Activated CD4-positive, alpha-beta T cell treated with anti-CD3 and anti-CD28 coated beads for 24 hours (primary cell): ENCODE measurements at places on chromosomes 4 and X.
A peak's percentile ranks its signal among the peaks of the same experiment; 100 is the strongest.

GRCh38 chr4:1693131-1693896 lies 9.2 kb upstream of the FAM53A start:
- DNase-seq, result peak; percentile 66

DNA sequence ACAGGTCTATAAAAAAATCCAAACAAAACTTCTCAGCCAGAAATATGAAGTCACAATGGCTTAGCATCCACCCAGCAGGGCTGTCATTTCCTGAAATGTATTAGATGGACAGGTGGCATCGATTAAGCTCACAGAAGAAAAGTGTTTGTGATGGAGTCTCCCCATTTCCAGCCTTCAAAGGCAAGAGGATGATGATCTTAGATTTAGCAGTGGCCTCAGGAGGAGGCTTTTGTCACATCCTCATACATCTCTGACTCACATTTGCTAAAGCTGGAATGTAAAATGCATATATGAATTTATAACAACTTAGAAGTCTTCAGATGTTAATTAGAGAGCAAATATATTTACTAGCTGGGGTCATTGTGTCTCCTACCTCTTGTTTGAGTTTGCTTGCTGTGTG lies 441.9 kb downstream of the SPRY1 start:
- no peak for DNase-seq

- DNase-seq, result no peak
Measured at GRCh38 chr4:127251423-127251822, 381.3 kb upstream of the INTU start.

DNA sequence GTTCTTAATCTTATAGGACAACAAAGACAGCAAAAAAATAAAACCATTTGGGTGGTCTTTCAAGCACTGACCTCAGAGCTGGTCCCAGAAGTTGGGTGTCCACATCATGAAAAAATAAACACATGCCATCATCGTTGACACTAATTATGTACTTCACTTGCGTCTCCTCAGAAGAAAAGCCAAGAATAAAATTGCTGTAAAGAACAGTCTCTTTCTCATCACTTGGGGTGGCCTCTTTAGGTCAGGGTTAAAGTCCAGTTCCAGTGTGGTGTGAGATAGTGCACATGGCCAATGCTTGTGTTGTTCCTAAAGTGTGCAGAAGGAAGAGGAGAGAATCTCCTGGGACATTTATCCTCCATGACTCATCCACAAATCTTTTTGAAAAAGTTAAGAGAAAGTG lies 49.5 kb upstream of the IBSP start:
- DNase-seq, result no peak

- no peak for DNase-seq
Measured at GRCh38 chrX:101347859-101348451, 587 bp downstream of the TIMM8A start.

GRCh38 chr4:185255868-185256267 lies 46.5 kb downstream of the SNX25 start:
- DNase-seq, result no peak

DNA sequence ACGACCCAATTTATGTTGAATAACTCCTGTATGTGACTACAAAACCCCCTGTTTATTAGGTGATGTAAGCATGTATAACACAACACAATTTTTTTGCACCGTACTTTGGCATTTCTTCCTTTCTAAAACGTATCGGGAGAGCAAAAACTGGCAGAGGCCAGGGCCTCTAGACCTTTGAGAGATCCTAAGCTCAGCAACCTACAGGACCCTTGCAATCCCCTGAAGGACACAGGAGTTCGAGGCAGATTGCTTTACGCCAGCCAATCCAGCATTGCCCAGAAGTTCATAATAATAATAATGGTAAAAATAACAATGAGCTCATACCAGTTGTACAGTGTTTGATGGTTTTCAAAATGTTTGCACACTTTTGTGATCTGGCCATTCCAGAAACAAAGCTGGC lies 7.7 kb downstream of the NKX3-2 start:
- no peak for DNase-seq

DNA sequence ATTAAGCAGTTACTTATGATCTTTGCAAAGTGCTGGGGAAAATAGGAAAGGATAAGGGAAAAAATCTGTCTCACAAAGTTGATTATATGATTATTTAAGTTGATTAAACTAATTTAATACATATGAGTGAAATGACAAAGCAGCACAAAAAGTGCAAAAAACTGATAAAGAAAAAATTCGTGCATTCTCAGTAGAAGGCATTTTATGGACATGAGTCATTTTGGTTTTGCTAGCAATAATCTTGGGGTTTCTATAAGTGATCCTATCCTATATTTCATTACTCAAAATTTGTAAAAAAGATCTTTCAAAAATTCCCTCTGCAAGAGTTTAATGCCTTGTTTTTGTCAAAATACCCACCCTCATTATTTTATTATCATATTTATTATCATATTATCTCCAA lies 224.2 kb upstream of the ANXA10 start:
- no peak for DNase-seq

DNA sequence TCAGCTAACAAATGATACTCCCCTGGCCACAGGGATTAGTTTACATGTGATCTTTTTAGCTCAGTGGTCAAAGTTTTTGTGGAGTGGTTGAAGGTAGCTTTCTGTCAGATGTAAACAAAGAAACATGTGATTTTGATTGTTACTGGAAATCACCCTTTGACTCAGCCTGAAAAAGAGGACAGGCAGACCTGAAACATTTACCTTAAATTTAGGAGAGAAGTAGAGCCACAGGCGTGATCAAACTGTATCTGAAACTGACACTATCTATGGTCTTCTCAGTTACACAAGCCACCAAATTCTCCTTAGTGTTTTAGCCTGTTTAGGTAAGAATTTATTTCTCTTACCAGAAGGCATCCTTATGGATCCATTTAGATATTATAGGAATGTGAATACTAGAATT lies 136.7 kb downstream of the CBLL2 start:
- no peak for DNase-seq

- no peak for DNase-seq
Measured at GRCh38 chr4:141065872-141066271, 67.4 kb downstream of the RNF150 start.

GRCh38 chr4:30720021-30720660 lies at the start of gene PCDH7:
Gene PCDH7, plus strand, starts transcription at chr4:30720369. Its CDS starts 1,054 bp downstream, at chr4:30721423.
- DNase-seq, result no peak

GRCh38 chr4:138114434-138114833 lies 127.7 kb downstream of the SLC7A11 start:
- no peak for DNase-seq

DNA sequence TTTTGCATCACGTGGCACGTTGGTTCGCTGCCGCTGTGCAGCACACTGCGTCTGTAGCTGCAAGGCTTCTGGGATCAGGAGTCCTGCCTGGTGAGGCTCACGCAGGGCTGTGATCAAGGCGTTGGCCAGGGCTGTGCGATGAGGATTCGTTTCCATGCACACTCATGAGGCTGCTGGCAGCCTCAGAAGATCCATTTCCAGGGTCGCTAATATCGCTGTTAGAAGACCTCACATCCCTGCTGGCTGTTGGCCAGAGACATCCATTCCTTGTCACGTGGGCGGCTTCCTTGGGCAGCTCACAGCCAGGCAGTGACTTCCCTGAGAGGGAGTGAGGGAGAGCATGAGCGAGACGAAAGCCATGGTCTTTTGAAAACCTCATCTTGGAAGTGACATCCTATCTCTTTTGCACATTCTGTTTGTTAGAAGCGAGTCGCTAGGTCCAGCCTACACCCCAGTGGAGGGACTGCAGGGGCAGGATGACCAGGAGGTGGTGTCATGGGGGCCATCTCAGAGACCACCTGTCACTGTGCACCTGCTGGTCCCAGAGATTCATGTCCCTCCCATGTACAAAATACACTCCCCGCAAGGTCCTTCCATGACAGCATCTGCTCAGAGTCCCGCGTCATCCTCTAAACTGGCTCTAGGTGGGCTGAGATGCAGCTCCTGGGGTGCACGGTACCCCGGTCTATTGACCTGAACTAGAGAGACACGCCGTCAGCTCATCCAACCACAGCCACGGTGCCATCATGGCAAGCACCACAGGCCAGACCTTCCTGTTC lies 12.2 kb downstream of the RGS12 start:
- DNase-seq, result no peak

- DNase-seq, result peak; percentile 12
Measured at GRCh38 chrX:111100191-111100590, 4.2 kb downstream of the PAK3 start.

GRCh38 chr4:20618731-20619130 lies 81.5 kb upstream of the PACRGL start:
- DNase-seq, result no peak

- DNase-seq, result no peak
Measured at GRCh38 chr4:148944136-148944838, 502.1 kb upstream of the NR3C2 start.

DNA sequence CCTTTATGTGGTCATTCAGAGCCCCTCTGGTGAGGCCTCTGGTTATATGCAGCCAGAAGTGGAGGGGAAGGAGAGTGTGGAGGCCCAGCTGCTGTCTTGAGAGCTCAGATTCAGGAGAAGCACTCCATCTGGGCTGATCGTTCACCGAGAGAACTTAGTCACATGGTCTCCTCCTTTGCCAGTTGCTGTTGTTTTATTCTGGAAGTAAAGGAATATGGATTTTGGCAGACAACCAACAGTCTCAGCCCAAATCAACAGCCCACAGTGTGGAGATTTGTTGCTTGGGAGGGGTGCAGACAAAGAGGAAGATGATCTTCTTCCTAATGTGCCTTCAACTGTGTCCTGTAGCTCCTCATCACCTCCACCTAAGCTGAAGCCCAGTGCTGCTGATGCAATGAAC lies 355.4 kb downstream of the ANK2 start:
- no peak for DNase-seq

DNA sequence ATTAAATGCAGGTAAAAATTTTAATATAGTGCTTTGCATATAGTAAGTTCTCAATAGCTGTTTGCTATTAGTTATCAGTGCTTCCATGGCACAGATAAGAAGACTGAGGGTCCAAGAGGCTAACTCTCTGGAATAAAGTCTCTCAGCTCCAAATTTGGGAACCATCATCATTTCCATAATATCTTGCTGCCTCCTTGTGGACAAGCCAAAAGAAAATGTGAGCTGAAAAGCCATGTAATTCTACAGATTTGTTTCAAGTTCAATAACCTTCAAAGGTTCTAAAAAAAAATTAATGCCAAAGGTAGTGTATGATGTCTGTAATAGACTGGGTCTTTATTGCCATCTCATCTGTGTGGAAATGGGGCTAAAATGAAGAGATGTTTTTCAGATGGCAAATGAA lies 136.9 kb upstream of the VCX start:
- no peak for DNase-seq

GRCh38 chr4:31338000-31338399 lies 617.8 kb downstream of the PCDH7 start:
- no peak for DNase-seq

- no peak for DNase-seq
Measured at GRCh38 chrX:8820910-8821527, 19.8 kb upstream of the FAM9A start.

- no peak for DNase-seq
Measured at GRCh38 chr4:12770351-12770750, 713.8 kb downstream of the RAB28 start.

- no peak for DNase-seq
Measured at GRCh38 chrX:75229774-75230173, 44.1 kb upstream of the UPRT start.

GRCh38 chr4:122602277-122603142 lies 18.4 kb downstream of the IL21 start:
- no peak for DNase-seq

DNA sequence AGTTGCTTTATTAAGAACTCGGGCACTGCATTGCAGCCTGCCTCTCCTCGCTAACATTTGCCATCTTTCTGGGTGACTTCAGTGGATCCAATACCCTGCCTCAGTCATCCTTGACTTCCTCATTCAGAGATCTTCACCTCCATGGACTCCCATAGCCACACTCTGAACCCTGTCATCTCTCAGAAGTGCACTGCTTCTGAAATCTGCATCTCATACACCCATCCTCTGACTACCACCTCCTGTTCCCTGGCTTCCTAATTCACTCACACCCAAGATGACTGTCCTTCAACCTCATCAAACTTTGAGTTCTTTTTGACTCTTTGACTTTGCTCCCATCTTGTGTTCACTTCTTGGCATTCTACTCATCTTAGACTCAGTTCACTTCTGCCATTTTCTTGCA lies 25.3 kb upstream of the CYBB start:
- DNase-seq, result no peak

DNA sequence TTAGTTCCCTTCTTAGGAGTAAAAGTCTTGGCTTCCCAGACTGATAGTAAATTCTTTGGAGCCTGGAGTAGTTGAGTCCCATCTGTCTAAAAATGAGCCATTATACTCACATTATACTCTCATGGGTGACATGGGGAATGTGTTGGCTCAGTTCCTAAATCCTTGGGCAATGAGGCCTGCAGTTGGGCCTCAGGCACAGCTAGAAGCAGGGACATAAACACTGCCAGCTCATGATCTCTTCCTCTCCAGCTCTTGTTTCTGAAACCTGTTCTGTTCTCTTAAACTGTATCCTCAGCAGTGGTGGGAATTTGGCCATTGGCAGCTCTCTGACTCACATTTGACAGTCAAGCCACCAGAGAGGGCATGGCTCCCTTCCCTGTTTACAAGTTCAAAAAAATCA lies 212.5 kb downstream of the SPATA18 start:
- no peak for DNase-seq

DNA sequence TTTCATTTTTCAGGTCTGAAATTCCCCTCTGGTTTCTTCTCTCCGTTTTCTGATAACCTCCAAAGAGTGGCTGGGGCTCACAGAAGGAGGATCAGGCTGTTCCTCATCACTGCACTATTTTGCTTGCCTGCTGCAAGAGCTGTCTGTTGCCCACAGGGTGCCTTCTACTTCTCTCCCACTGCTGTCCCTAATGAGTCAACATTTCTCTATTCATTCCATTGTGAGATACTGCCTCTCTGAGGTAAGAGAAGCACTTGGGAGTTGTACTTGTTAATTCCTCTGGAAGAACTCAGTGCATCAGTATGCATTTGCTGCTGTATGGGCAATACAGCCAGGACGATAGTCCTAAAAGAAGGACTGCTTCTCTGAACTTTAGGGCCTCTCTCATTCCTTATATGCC lies 34.8 kb downstream of the CT47B1 start:
- no peak for DNase-seq

DNA sequence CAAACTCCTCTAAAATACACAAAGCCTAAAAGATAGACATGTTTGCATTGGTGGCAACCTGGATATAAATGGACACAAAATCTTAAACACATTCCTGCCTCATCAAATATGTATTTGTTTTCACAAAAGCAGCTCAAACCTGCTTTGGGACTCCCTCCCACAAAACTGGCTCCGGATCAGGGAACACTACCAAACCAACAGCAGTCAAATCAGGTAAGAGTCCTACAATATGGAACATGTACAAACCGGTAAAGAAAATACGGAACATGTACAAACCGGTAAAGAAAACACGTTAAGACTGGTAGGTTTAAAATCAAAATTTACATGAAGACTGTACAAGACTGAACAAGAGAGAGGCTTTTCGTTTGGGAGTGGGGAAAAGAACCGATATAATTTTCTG lies 4.3 kb downstream of the AMTN start:
- DNase-seq, result no peak

GRCh38 chr4:55323375-55323774 lies 22.7 kb upstream of the SRD5A3 start:
- DNase-seq, result no peak

GRCh38 chr4:83387012-83387411 lies 52.4 kb upstream of the HPSE start:
- no peak for DNase-seq
